ENCODE measurements at places on chromosomes 16 and 17.

DNA sequence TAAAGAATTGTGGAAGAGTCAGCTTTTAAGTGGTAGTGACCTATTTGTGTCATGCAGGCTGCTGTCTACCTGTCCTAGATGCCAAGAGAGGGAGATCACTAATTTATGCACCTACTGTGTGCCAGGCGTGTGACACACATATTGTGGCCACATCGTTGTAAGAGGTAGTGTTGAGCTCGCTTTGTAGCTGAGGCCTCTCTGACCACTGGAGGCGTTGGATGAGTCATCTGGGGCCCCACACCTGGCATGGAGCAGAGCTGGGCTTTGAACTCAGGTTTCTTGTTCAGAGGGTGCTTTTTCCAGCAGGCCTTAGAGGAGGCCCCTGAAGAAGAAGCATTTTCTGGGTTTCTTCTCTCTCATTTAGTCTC is 52.3 kb upstream of the LGALS9 start:
- DNase-seq, result no peak

- DNase-seq, result no peak
Measured at GRCh38 chr16:7597677-7598076, 265.0 kb downstream of the RBFOX1 start.

GRCh38 chr16:89325861-89326471 is 108.5 kb downstream of the ZNF778 start:
- DNase-seq, result no peak

- DNase-seq, result no peak
Measured at GRCh38 chr16:5671421-5671820, 573.8 kb upstream of the EEF2KMT start.

DNA sequence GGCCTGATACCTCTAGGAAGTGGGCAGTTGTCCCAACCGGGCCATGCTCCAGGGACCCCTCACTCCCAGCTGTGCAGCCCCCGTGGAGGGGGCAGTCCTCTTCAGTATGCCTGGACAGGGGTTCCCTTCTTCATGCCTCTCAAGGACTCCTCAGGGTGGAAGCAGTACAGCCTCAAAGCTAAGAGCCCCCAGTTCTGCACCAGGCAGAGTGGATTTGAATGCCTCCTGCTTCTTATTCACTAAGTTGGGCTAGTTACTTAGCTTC is 23.9 kb upstream of the ST6GALNAC1 start:
- no peak for DNase-seq

GRCh38 chr16:68003031-68003430 is 3.7 kb upstream of the DPEP2 start:
- no peak for DNase-seq

GRCh38 chr17:38926293-38927070 is 1.1 kb downstream of the LASP1NB start:
- no peak for DNase-seq

DNA sequence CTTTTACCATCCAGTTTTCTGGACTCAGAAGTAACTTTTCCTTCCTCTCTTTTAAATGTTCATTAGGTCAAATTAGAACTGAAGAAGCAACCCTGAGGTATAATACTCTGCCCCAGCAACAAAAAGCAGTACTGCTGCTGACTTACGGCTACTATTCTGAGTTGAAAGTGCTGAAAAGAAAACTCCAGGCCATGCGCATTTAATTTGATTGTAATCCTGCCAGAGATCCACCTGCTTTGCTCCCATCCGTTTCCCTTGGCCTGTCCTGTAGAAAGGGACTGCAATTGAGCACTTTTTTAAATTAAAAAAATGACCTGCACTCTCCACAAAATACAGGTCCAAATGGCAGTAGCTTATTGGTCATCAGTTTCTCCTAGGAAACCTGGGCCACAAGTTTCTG is 61.6 kb downstream of the PITPNC1 start:
- DNase-seq, result no peak

- no peak for DNase-seq
Measured at GRCh38 chr17:11485336-11486100, 112.8 kb upstream of the DNAH9 start.

- DNase-seq, result no peak
Measured at GRCh38 chr17:49969795-49970389, 902 bp downstream of the DLX4 start.

DNA sequence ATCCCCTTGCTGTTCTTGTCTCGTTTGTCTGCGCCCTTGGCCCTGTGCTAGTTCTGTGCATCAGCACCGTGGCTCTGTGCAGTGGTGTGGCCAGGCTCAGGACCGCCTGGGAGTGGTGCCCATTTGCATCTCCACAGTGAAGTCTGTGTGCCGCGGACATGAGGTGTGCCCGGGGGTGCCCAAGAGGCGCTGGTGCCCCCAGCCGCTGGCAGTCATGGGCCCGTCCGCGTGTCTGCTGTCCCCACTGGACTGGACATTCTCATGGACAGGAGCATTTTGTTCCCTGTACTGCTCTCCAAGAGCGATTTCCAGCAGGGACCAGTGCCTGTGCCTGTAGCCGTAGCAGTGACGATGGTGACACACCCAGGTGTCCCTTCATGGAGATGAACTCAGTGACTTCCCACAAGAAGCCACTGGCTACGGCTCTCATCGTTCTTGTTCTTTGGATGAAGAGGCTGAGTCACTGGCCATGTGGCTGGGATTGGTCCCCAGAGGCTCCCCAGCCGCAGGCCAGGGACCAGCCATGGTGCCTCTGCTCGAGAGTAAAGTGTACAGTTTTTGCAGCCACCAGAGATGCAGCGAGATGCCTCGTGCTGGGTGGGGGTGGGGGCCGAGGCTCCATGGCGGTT is 13.0 kb upstream of the MC1R start:
- no peak for DNase-seq

DNA sequence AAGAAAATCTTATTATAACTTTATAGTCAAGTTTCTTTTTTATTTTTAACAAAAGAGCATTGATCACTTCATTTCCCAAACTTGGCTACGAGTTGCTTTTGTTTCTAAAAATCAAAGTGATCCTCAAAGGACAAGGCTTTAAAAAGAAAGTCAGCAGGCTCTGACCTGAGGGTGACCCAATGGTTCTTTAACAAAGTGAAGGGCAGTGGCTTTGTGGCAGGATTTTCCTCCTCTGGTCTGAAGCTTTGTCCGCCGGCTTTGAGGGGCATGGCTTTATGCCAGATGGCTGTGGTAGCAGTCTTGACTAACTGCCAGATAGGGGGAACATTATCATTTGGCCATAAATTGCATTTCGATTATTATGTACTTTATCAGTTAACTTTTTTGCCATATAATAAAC is 28.5 kb downstream of the IQCK start:
- DNase-seq, result no peak

DNA sequence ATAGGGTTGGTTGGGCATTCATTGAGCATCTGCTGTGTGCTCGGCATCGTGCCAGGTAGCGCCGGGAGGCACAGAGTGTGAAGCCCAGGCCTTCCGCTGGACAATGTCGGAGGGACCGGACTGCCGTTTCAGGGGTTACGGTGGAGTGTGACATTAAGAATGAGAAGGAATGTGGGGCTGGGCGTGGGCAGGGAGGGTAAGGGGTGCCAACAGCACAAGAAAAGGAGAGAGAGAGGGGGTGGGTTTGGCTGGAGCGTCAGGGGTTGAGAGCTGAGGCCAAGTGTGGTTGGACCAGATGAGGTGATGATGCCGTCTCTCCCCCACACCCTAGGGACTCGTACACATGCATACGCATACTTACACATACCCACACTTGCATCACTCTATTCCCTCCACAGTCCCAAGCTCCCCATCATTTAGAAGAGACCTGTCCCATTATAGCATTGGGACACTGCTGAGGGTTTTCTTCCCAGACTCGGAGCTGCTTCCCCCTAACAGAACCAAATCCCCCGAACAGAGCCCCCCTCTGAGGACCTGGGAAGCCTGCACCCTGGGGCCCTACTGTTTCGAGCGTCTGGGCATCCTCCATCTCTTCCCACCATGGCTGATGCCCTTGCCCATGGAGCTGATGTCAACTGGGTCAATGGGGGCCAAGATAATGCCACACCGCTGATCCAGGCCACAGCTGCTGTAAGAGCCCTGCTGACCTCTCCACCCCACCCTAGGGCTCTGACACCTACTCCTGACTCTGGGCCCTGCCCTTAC is 3.3 kb upstream of the KCTD11 start:
- no peak for DNase-seq

DNA sequence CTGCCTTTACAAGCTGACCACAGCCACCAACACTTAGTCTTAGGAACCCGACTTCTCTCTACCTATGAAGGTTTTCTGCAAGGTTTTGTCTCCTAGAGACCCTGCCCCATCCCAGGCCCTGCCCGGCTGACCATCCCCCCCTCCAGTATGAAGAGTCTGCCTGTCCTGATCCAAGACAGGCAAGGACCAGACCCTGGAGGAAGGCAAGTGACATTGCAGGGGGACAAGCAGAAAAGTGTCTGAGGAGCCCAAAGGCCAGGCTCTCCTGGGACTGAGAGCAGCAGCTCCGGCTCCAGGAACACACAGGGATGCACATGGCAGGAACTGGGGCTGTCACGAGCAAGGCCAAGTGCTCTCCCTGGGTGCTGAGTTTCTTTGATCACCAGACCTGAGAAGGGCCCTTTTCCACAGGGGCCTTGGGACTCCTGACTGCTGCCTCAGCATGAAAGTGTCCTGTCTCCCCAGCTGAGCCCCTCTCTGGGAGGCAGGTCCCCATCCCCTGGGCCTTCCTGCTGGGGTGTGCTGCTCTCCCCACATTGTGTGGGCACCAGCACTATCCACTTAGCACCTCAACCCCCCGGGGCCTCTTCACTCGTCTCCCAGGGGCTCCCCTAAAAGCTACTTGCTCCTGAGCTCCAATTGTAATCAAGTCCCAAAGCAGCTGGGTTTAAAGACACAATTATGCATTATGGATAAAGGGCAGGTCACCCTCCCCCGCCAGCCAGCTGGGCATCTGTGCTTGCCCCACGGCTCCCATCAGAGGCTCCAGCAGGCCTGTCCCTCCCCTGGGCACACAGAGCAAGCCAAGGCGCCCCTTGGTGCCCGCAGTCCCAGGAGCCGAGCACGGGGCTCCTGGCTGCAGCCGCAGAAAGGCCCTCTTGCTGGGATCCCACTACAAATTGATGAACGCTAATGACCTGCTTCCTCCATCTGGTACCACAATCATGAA is 11.6 kb upstream of the CACNG4 start:
- DNase-seq, result no peak

- no peak for DNase-seq
Measured at GRCh38 chr17:27649929-27650328, 18.9 kb downstream of the LGALS9 start.

DNA sequence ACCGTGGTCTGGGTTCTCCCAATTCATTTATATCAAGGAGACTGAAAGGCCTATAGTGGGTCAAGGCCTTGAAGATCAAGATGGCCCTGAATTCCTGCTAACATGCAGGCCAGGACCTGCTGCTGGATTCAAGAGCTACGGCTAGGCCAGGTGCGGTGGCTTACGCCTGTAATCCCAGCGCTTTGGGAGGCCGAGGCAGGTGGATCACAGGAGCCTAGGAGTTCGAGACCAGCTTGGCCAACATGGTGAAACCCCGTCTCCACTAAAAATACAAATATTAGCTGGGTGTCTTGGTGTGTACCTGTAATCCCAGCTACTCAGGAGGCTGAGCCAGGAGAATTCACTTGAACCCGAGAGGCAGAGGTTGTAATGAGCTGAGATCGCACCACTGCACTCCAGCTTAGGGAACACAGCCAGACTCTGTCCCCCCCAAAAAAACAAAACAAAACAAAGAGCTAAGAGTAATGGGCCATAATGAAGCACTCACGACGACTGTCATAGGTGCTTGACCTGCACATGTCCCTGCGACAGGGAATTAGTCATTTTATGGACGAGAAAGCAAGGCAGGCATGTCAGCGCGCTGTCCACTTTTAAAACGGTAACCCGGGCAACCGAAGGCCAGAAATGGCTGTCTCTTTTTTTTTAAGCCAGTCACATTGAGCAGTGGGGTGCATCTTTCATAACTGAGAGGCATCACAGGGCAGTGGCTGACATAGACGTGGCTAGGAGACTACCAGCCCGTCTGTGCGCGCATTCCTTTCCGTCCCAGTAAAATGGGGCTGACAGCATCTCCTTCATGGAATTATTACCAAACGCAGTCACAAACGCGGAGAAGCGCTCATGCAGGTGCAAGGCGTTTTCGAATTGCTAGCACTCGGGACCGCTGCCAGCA is 1.0 kb upstream of the FBRS start:
- no peak for DNase-seq

- DNase-seq, result no peak
Measured at GRCh38 chr16:28254158-28254557, 38.2 kb upstream of the SBK1 start.

GRCh38 chr17:74159226-74159840 is 44.1 kb upstream of the RPL38 start:
- DNase-seq, result no peak

DNA sequence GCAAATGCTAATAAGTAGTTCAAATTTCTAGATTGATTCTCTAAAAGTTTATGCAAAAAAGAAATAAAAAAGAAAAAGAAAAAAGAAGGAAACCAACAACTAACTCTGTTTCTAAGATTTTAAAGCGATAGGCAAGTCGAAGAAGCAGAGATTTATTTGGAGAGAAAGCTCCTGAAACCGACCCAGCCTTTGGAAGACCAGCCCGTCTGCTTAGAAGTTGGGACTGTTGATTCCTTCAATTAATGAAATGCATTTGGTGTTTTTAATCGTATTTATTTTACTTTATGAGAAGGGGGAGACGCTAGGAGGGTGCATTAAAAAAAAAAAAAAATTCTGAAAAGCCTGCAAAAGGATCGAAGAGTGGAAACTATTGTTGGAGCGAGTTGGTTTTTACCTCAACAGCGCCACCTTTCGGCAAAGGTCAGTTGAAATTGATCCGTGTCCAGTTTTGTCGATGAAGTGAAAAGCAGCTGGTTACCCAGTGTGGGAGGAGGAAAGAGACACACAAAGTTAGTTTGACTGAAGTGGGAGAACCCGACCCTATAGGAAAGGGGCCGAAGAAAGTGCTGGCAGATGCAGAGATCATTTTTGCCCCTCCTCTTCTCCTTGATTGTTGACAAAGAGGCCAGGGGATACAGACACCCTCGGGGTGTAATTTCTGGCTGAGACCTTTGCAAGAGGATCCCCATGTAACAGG is 1.5 kb upstream of the MAF start:
- peak; percentile 65 for DNase-seq

DNA sequence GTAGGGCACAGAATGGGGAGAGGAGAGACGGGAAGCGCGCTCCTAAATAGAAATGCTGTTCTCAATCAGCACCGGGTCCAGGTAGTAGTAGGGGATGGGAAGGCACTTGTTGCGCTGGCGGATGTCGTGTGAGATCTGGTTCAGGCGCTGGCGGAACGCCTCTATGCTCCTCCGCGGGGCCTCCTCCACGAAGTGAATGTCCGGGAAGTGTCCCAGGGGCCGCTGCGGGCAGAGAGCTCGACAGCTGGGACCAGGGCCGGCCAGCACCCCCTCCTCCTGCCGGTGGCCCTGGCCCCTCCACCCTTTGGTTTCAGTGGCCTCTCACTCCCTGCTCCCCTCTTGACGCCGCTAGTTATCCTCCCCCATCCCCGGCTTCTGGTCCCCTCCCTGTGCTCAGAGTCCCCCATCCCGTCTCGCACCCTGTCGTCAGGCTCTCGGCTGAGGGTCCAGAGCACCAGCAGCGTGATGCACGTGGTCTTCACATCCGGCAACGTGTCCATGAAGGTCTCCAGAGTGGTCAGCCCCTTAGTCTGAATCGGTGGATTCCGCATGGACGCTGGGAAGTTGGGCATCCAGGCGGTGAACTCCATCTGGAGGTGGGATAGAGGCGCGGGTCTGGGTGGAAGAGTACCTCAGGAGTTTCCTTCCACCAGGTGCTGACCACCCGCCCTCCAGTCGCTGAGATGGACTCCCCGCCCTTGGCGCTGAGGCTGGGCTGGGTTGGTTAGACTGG is 14.6 kb downstream of the ALOX12B start:
- no peak for DNase-seq

- no peak for DNase-seq
Measured at GRCh38 chr17:59230764-59231163, 10.5 kb downstream of the GDPD1 start.

Measured in T-helper 22 cell (primary cell).